G401 (cell line): ENCODE measurements at places on chromosomes 6 and 20. TPM values are rescaled to one million over a fixed set of nuclear protein-coding genes. Genes with fewer than 3 reads are reported as not detected.

GRCh38 chr6:27591699-27592480 is 119.0 kb upstream of the ZNF184 start:
- peak; percentile 33 for DNase-seq

DNA sequence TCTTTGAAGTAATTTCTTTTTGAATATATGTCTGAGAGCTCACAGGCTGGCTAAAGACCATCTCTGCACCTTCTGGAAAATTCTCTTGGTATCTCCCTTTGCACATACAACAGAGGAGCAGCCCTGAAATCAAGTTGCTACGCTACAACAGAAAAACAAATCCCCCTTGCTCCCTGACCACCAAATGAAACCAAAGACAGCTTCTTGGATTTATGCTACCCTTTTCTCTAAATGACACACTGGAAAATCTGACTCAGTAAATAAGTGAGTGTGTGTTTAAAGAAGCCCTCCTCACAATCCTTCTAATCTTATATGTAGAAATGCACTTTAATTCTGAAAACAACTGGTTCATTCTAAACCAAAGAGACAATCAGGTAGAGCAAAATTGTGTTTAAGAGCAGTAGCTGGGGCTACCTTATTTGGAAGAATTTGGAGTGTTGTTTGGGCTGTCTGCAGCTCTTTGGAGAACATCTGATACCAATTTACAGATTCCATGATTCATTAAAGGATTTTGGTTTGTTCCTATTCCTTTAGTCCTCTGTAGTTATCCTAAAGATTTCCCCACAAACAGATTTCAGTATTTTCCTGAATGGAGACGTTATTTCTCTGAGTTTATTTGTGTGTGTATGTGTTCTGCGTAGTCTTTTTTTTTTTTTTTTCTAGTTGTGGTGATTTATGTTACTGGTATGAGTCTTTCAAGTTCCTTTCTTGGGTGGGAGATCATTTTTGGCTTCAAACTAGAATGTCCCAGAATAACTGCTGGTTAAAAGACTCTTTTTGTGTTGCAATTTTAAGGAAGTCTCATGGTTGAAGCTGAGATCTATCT is 36.4 kb upstream of the UTRN start:
- no peak for DNase-seq

GRCh38 chr6:85593438-85594196 is at the start of gene SNX14:
TSS of gene SNX14 (minus strand) at chr6:85593858. CDS start at chr6:85593718, 140 bp downstream.
- peak; percentile 93 for DNase-seq

DNA sequence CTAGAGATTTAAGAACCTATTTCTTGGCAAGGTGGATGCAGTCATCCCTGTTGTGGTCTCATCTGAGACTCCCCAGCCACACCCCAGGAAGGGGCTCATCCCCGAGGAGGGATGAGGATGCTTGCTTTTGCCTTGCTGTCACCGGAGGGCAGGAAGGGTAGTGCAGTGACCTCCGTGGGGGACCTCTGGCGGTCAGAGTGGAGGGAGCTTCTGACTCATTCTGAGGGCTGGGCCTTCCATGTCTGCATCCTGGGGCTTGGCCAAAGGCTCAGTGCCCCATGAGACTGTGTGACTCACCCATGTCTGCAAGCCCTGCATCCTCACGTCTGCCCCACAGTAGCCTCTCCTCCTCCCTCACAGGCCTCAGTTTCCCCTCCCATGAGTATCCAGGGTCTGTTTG is 38.7 kb downstream of the UQCC2 start:
- no peak for DNase-seq

Gene RHAG
- not detected in 2 replicates for total RNA-seq

- DNase-seq: no peak
Measured at GRCh38 chr6:15675536-15676220, 12.8 kb upstream of the DTNBP1 start.

Gene IL17A
- total RNA-seq: not detected in 2 replicates

DNA sequence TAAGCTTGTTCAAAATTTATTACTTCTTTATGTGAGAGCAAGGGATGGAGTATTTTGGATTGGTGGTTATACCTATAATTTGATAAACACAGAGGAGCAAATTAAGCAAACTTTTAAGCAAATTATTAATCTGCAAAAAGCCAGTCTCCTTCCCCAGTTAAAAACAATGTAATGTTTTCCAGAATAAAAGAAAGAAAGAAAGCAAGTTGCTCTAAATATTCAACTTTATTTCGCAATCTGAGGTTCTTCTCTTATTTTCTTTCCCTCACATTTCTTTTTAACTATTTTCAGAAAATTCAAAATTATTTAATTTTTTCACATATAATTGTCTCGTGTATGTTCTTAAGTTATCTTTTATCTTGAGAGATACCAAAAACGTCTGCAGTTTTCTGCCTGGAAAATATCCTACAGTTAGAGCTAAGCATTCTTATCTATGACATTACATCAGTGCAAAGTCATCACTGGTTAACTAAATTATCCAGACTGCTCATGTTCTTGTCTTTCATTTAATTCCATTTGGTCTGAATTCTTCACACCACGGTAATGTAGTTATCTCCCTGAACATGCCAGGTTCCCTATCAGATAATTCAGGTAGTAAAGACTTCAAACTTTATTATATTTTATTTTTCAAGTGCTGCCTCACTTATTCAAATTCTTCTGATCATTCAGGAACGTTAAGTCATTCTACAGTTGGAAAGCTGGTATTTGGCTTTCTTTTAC is 3.3 kb upstream of the CNKSR3 start:
- DNase-seq: no peak

GRCh38 chr20:58515233-58516212 is at the start of gene APCDD1L:
TSS of gene APCDD1L (minus strand) at chr20:58515399. CDS start at chr20:58514707, 692 bp downstream.
- DNase-seq: no peak

DNA sequence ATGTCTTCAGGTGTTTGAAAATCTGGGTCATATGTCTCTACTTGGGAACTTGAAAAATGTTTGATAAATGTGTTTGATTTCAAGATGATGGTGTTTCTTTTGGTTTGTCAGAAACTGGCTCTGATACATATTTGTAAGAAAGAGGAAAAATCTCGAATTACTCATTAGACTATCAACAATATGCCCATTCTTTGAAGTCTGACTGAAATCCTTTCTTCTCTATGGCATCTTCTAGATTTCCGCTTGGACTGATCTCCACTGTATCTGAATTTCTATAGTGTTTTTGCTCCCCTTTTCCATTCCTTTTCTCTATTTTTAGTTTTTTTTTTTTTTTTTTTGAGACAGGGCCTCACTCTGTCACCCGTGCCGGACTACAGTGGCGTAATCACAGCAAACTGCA is 1096.5 kb downstream of the KIF16B start:
- DNase-seq: no peak

GRCh38 chr6:151704383-151704782 is 103.1 kb upstream of the ESR1 start:
- no peak for DNase-seq

GRCh38 chr6:44659726-44660125 is 272.2 kb downstream of the CDC5L start:
- DNase-seq: no peak

DNA sequence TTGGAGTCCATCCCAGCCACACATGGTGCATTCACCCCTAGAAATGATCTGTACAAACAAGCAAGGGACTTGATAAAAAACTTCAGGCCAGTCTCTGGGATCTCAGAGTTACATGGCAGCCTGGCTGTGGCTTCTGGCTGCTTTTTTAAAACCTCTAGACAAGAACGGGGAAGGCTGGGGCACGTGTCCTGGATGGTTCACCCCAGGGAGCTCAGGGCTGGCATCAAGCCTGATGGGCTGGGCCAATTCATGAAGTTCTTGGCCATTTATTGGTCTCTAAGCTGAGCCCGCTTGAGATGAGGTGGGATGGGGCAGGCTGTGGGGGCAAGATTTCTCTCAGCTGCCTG is 10.4 kb upstream of the ZFAND3 start:
- DNase-seq: peak; percentile 66

Gene GJA10
- total RNA-seq: not detected in 2 replicates

GRCh38 chr6:4446982-4447381 is 311.6 kb upstream of the ECI2 start:
- DNase-seq: no peak

GRCh38 chr20:62367136-62367632 is at the start of gene LAMA5:
TSS of gene LAMA5 (minus strand) at chr20:62367312. CDS start at chr20:62367245, 67 bp downstream.
- peak; percentile 53 for DNase-seq

Gene CDSN
- total RNA-seq: not detected in 2 replicates

GRCh38 chr20:15047042-15047441 is 709.6 kb upstream of the FLRT3 start:
- no peak for DNase-seq

GRCh38 chr6:116015561-116015960 is 45.1 kb downstream of the FRK start:
- DNase-seq: no peak

GRCh38 chr20:59004493-59004762 is 2.6 kb downstream of the CTSZ start:
- no peak for DNase-seq

GRCh38 chr6:98836962-98837944 is 2.9 kb downstream of the POU3F2 start:
- no peak for DNase-seq

DNA sequence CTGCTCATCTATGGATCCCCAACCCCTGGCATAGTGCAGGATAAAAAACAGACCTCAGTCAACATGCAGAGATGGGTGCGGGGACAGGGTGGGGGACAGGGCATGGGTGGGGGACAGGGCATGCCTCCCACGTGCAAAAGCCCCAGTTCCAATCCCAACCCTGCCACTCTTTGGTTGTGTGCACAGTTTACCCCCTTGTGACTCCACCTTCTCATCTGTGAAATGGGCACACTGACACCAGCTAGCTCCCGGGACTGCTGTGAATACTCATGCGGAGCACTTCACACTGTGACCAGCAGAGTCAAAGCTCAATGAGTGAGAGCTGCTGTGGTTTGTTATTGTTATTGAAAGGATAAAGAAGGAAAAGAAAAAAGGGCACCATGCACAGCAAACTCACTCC is 69.3 kb downstream of the NFATC2 start:
- no peak for DNase-seq

Gene TAB2
- 38.0 and 52.0 TPM in 2 replicates for total RNA-seq

DNA sequence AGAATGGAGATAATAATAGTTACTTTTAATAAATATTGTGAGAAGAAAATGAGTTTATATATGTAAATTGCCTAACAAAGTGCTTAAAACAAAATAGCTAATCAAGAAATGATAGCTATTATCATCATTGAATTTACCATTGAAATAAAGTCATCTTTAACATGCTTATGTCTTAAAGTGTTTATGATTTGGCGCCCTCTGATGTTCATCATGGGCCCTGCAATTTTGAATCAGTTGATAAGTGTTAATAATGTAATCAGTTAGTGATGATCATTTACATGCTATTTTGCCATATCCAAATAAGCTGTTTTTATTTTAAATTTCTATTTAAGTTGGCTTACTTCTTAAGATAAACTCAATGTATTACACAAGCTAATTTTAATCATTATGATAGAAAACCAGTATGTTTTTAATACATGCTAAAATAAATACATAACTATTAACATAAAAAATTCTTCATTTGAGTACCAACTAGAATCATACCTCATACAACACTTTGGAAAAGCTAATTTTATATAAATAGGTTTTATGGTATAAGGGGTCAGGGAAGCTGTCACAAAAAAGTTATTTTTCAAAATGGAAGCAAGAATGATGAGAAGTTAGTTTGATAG is 39.2 kb upstream of the TPD52L1 start:
- peak; percentile 48 for DNase-seq

Gene LY86
- total RNA-seq: not detected in 2 replicates

Gene NHSL1
- 0.80 and 7.8 TPM in 2 replicates for total RNA-seq

DNA sequence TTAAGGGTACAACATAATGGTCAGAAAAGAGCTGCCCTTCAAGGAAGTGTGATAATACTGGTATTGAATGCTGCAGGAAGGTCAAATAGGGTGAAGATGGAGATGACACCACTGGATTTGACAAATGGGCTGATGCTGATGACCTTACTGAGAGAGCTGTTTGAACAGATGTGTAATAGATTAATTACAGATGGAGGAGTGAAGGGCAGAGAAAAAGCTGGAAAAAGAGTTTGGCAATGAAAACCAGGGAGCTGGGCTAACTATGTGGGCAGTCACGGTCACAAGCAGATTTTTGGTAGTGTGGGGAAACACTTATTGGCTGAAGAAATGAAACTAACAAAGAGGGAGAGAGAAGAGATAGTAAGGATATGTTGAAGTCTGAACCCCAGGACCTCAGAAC is 83.6 kb upstream of the ENPP5 start:
- DNase-seq: no peak

Gene CGA
- not detected in 2 replicates for total RNA-seq

DNA sequence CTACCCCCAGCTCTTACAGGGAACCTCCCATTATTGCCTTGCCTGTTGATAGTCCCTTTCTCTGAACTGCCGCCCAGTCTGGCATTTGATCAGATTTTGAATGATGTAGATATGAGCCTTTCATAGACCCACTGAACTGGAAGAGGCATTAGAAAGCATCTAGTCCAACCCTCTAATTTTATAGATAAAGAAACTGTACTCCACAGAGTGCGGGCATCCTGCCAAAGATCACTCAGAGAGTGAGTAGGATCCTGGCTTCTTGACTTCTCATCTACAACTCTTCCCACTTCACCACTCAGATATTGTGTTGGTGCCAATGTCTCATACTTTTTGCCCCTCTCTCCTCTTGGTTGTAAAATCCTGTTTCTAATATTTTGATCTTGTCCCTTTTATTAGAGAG is 179.2 kb upstream of the BMP2 start:
- DNase-seq: no peak

DNA sequence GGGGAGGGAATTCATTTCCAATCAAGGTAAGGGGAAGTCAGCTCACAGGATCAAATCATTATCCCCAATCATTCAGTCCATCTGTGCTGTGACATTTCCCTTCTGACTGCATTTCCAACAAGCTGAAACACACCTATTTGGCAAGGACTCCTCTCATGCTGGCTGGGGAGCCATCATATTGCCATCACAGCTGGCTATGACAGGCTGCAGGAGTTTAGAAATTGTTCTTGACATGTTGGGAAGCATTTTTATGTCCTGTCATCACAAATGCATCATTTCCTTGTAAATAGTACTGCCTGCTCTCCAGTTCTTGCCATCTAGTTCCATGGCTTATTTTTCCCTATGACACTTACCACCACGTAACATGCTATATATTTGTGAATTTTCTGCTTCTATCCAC is 113.9 kb upstream of the TMEM170B start:
- DNase-seq: no peak

DNA sequence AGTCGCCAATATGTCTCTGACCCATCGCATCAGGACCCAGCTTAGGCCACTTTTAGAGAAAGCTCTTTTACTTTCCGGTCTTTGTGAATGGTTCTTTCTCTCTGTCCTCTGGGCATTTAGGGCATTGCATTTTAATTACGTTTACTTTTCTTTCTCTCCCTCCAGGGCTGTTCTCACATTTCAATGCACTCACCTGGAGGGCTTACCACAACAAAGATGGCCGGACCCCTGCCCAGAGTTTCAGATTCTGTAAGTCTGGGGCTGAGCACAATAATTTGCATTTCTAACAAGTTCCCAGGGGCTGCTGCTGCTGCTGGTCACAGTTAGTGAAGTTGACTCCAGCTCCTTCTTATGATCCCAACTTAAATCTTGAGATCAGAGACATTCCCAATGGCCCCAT is 3.0 kb downstream of the ANKRD66 start:
- no peak for DNase-seq

- no peak for DNase-seq
Measured at GRCh38 chr6:105593056-105593690, 190.3 kb upstream of the PREP start.
